ENCODE measurements at places on chromosomes 4 and X.
A peak's percentile ranks its signal among the peaks of the same experiment; 100 is the strongest.

DNA sequence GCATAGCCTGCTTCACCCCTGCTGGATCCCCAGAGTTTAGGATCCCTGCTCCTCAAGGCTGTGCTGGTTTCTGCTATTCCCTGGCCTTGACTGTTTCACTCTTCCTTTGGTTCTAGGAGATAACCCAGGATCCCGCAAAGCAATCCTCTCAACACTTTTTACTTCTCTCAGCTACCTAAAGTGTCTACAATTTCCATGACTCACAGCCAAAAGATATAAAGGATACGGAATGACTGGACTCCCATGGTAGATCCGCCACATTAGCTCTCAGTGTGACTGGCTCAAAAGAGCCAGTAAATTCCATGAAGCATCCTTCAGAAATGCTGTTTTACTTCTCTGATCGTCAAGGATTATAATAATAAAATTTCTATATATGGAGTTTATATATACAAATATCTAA, 66.3 kb upstream of the TMEM164 start:
- DNase-seq = no peak

DNA sequence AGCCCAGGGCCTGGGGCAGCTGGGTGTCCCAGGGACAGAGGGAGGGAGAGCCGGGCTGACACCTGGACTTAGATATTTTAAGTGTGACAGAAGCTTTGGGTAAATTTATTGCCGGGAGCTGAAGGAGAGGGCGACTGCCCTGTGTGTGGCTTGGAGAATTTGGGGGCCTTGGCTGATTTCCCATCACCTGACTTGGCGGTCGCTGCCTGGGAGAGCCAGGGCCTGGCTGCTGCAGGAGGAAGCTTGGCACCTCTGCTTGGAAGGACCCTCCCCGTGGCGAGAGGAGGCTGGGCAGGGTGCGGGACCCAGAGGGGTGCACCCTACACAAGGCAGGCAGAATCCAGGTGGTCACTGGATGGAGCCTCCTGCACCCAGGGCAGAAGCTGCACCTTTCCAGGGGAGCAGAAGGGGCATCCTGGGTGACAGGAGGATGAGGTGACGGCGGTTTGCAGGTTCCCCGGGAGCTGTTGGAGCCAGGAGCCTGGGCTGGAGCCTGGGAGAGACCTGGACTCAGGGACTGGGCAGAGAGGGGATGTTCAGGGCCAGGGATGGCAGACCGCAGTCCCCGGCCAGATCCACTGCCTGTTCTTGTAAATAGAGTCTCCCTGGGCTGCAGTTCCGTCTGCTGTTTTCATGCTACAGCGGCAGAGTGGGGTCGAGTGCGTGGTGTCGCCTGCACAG, 72.0 kb downstream of the RGS12 start:
- DNase-seq = no peak

GRCh38 chr4:81913427-81913879, 441.7 kb upstream of the RASGEF1B start:
- peak; percentile 32 for DNase-seq

- DNase-seq = no peak
These were observed 169.7 kb downstream of the FRMPD4 start for GRCh38 chrX:12307961-12308360.

GRCh38 chrX:112513154-112513553, 166.6 kb downstream of the LHFPL1 start:
- no peak for DNase-seq
